Esophagus mucosa (tissue), 1 donor: ENCODE measurements at places on chromosomes 1 and 21.

- no peak for ATAC-seq
These were observed 266.5 kb upstream of the USP24 start for GRCh38 chr1:55481634-55482033.

GRCh38 chr1:206899717-206900116 lies 2.5 kb downstream of the IL24 start:
- no peak for ATAC-seq

- no peak for ATAC-seq
These were observed 31.7 kb downstream of the EDN2 start for GRCh38 chr1:41452704-41453290.

DNA sequence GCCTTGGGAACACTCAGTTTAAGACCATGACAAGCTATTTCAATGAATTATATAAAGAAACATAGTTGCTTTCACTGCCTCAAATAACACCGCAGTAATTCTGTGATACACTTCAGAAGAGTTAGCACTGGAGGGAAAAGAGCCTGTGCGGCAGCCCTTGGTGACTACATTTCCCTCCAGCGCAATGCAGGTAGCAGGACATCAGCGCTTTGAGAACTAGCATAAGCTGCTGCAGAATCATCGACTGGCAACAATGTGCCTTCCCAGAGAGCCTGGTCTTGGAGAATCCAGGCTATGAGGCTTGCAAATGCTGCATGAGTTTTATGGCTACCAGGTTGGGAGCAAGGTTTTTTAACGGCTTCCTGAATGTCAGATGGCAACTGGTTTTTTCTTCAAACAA lies 7.5 kb downstream of the NRIP1 start:
- ATAC-seq: no peak

GRCh38 chr1:110760321-110760720 lies 85.6 kb upstream of the KCNA3 start:
- ATAC-seq: no peak

- no peak for ATAC-seq
These were observed 536.0 kb downstream of the NPHP4 start for GRCh38 chr1:5456090-5456811.

GRCh38 chr1:27884006-27884954 lies 11.9 kb downstream of the THEMIS2 start:
- ATAC-seq: no peak
